ENCODE measurements at places on chromosomes 4 and X.

DNA sequence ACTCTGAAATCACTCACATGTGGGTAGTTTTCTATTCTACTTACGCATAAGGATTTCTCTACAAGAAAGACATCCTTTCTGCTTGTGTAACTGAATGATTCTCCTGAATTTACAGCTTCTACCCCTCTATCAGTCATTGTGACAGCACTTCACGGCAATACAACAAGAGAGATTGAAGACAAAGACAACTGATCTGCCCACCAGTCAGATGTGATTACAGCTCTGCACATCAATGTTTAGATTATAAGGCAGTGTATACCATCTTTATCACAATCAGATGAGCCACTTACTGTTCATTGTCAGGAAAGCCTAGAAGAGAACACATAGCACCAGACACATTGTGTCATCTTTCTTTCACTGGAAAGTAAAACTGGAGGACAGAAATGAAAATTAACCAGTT lies 324.4 kb downstream of the CENPC start:
- DNase-seq, result no peak

- peak; percentile 92 for DNase-seq
These were observed 118.8 kb downstream of the ZNF827 start for GRCh38 chr4:145819853-145820181.

- no peak for DNase-seq
These were observed 184.4 kb downstream of the PCDH7 start for GRCh38 chr4:30904588-30904987.

- DNase-seq, result no peak
These were observed 120.2 kb upstream of the NDST4 start for GRCh38 chr4:115233600-115233999.

GRCh38 chrX:19904778-19905367 lies 17.5 kb upstream of the SH3KBP1 start:
- peak; percentile 55 for DNase-seq

GRCh38 chr4:24656906-24657305 lies 72.6 kb upstream of the DHX15 start:
- DNase-seq, result no peak

DNA sequence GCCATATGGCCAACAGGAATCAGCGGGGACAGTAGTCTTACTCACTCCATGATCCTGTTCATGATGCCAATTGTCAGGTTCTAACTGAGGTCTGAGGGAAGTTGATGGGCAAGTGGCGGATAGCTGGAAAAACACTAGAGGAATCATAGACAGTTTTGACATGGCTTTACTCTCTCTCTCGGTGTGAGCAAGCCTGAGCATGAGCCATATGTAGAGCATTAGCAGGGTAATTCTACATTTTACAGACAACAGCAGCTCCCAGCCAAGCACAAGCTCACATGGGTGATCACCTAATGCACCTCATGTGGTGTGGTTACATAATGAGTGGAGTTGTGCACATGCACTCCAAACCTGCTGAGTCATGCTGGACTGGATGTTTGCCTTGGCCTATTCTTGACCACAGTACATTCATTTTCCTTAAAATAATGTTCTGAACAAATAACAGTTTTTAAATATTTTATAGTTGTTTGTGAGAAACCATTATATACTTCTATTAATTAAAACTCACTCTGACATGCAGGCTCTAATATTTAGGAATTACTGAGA lies 429.2 kb downstream of the GPAT3 start:
- DNase-seq, result no peak

GRCh38 chr4:3471098-3471760 lies 8.1 kb downstream of the DOK7 start:
- no peak for DNase-seq

DNA sequence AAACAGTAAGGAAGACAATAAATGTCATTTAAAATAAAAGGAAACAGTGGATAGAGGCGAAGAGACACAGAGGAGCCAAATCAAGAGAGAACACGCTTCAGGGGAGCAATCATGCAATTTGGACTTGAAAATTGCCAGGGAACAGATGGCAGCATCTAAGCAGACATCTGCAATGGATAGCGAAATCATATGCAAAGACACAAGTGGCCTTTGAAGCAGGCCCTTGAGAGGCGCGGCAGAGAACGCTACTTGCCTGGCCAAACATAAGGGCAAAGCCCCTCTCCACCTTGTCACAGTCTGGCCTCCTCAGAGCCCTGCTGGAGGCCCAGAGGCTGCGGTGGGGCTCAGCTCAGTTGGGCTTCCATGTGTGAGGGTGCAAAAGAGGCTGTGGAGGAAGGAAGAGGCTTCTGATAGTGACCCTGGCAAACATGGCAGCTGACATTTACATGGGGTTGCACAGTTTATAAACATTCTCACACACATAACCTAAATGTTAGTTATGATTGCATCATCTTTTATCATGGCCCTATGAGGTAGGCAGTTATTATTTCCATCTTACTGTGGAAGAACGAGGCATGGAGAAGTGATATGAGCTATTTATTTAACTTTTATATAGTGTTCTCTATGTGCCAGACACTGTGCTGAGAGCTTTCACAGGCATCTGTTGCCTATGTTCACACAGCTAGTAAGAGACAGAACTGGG lies 18.3 kb downstream of the ADGRG4 start:
- DNase-seq, result peak; percentile 48

- DNase-seq, result no peak
These were observed 16.6 kb upstream of the H2AZ1 start for GRCh38 chr4:99966692-99967091.

DNA sequence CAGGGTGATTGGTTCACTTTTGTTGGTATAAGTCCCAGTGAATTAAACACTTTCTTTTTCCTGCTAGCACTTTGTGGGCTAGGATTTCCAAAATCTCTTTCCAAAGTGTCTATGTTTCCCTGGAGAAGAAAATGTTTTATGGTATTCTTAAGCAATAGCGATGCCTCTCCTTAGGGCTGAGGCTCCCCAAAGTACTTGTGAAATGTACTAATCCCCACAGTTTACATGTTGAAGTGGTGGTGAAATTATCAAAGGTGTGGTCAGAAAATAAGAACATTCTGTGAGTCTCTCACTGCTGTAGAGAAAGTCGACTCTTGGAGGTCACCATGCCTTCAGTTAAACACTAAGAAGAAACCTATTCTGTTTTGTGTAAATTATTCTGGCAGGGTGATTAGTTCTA lies 51.5 kb upstream of the AMELX start:
- DNase-seq, result no peak

DNA sequence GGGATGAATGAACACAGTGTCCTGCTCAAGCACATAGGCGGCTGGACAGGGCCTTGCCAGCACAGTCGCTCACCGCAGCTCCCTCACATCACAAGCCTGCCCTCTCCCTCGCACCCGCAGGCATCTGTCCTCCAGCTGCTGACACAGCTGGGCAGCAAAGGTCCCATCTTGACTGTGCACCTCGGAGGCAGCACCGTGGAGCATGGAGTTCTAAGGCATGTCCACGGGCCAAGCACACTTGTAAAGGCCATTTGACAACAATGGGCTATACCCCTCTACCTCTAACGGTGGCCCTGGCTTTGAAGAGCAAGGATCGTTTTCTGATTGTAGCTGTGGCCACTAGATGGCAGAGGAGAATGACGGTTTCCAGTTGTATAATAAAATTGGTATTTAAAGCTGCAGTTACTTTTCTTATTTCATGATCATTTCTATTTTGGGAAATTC lies 53.8 kb downstream of the APLN start:
- peak; percentile 41 for DNase-seq

DNA sequence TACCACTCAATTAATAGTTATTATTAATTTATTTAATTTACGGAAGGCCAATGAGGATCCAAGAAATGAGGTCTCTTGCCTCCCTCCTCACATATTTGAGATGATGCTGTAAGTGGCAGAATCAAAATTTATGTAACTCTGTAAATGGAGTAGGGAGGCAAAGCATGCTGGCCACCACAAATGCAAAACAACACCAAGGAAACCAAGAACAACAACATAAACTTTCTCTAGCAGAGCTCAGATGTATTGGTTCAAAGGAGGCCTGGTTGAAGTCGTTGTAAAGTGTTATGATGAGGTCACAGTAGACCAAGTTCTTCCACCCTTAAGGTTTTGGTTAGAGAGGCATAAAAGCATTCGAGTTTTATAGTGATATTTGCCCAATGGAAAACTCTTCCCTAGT lies 194.8 kb upstream of the FAT1 start:
- DNase-seq, result no peak

- DNase-seq, result no peak
These were observed 59.7 kb downstream of the MAB21L2 start for GRCh38 chr4:150641612-150642011.

- no peak for DNase-seq
These were observed 568.5 kb downstream of the IQCM start for GRCh38 chr4:149247164-149247563.
